ENCODE measurements at places on chromosomes 1 and 21.

GRCh38 chr1:227391211-227391610, 72.9 kb upstream of the CDC42BPA start:
- DNase-seq = no peak

DNA sequence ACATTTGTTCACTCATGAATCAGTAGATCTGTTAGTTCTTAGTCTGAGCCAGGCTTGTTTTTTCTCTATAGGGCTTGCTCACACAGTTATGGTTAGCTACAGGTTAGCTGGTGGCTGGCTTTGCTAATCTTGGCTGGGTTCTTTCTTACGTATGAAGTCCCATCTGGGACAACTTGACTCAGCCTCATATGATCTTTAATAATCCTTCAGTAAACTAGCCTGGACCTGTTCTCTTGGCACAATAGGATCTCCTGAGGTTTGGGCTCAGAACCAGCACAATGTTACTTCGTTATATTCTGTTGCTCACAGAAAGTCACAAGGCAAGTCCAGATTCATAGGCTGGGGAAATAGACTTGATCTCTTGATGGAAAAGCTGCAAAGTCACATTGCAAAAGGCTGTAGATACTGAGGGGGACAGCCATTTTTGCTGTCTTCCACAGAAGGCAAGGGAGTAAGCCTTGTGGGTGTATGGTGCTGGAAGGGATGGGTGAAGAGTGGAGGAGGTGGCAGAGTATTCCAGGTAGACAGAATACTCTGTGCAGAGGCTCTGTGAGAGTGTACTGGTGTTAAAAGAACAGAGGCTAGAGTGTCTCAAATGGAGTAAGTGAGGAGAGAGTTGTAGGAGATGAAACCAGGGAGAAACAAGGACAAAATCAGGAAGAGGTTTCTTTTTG, 24.4 kb downstream of the EFCAB7 start:
- no peak for DNase-seq

GRCh38 chr1:33343539-33343938, 22.6 kb upstream of the A3GALT2 start:
- no peak for DNase-seq

- DNase-seq = no peak
Measured at GRCh38 chr1:33502726-33503125, 30.3 kb downstream of the ZSCAN20 start.

DNA sequence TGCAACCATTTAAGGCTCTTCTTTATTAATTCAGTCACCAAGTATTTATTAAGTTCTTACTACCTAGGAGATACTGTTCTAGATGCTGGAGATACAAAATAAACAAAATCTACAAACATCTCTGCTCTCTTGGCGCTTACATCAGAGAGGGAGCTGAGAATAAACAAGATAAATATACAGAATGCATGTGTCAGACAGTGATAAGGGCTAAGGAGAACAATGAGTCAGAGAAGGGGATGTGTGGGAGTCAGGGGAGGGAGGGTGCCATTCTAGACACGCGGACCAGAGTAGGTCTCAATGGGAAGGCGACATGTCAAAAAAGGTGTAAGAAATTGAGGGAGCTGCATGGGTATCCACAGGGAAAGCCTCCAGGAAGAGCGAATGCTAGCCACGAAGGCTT, 393.2 kb downstream of the RWDD3 start:
- no peak for DNase-seq

DNA sequence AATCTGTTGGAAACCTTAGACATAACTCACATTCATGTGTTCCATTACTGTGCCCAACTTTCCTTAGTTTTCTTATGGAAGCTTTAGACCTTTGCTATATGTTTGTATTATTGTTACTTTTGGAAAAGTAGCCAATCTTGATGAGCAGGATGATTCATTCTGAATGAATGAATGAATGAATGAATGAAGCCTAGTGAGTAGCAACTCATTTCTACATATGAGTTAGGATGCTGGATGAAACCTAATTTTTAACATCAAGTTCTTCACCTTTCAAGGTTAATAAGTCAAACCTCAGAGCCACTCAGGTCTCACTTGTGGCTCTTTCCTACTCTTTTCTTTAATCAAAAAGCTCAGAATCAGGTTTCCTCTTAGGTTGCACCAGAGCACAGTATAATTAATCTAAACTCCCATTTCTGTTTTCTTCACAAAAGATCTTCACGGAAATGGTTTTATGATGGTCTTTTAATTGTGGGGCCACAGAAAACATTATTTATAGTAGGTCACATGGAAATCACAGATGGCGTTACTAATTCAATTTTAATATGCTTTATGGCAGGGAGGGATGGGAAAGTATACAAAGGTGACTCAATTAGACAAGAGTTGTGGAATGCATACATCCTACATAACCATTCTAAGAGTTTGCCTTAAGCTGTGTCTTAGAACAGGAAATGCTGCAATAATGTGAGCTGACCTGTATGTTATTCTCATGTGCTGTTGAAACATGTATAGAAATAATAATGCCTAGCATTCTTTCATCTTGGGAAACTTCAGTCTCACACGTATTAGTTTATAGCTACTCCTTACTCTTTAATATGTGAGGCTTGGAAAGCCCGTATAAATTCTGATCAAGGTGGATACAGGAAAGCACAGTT, 4.5 kb upstream of the DDX59 start:
- DNase-seq = no peak

DNA sequence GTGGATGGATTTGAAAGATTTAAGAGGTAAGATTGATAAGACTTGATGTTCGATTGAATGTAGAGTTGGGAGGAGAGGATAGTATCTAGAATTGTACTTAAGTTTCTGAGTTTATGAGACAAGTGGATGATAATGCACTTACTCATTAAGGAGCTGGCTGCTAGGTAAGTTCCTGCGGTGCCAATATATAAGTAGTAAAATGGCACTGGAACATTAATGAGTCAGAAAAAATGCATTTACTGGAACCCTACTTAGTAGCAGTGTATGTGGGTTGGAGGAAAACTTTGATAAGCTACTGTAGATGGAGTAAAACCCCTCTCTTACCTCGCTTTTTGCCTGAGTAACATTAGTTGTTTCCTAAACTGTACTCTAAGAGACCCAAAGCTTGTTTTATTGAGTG, 68.2 kb downstream of the ZFYVE9 start:
- no peak for DNase-seq
